Endothelial cell of umbilical vein (primary cell): ENCODE measurements at places on chromosomes 2 and 18.

DNA sequence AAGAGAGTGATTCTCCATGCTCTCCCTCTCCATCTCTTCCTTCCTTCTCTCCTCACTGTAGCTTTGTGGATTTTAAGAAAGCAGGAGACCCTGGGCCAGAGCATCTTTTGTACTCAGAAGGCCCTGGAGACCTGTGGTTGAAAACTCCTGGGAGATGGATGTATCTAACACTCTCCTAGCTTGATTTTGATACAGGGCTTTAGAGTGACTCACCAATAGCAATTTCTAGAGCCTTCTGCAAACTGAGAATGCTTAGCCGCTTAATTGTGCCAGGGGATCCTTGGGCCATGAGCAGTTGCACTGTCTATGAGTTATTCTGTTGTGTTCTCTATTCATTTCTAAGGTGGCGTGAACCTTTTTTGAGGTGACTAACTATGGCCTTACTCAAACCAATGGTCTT, 17.7 kb downstream of the HOXD1 start:
- DNase-seq: no peak

GRCh38 chr18:14905350-14905749, 157.4 kb downstream of the ANKRD30B start:
- no peak for DNase-seq

DNA sequence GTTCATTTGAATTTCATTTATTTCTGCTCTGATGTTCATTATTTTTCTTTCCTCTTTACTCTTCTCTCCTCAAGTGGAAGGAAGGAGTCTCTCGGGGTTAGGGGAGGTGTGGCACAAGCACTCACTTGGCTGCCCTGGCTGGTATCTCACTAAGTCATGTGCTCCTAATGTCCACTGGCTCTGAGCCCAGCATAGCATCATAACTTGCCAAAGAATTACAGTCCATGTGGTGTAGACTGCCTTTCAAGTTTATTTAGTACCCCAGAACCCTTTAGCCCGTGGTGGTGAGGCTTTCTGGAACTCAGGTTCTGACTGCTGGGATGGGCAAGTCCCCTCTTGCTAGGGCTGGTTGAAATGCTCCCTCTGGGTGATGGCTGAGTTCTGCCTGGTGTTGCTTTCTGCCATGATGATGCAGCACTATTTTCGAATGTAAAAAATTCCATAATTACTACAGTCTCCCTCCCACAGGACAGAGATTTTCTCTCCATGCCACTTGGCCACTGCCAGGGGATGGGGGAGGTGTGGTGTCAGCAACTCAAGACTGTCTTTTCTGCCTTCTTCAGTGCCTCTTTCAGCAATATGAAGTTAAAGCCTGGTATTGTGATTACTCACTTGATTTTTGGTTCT, 22.2 kb downstream of the SPAG16 start:
- no peak for DNase-seq

- DNase-seq: no peak
Measured at GRCh38 chr18:32530947-32531651, 60.4 kb upstream of the GAREM1 start.

DNA sequence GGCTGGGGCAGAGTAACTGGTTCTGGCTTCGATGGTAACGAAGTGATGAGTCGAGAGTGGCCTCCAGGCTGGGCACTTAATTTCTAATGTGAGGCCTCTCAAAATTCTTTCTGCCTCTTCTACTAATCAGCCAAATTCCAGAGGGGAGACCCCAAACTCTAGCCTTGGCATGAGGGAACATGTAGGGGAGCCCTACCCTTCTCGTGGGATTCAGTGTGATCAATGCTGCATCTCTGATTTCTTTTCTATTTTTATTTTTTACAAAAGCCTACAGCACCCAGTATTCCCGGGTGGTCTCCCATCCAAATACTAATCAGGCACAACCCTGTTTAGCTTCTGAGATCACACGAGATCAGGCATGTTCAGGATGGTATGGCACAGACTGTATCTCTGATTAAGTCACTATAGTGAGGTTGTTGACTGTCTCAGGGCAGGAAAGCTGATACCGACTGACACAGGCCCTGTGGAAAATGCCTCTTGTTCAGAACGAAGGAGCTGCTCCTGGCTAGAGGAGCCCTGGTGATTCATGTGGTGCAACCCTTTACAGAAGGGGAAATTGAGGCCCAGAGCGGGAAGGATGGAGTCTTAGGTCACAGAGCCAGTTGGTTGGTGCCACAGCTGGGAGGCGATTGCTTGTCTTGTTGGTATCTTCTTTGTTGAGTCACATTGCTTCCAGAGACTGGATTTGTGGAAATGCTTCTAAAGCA, 126.3 kb upstream of the HS6ST1 start:
- DNase-seq: no peak

DNA sequence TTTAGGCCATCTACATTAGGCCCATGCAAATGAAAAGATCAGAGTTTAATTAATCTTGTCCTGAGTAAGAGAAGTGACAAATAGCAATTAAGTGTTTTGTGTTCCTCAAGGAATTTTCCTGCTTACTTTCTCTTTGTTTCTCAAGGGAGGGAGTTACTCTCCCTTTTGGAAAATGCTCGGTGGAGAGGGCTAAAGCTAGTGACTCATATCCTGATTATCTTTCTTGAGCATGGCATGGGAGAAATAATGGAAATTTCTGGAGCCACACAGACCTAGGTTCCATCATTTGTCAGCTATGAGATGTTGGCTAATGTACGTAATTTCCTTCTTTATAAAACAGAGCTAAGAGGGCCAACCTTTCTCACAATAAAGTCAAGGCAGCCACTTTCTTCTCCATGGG, 177.1 kb downstream of the ETAA1 start:
- DNase-seq: peak; percentile 49

GRCh38 chr2:215367662-215368492, 56.0 kb downstream of the ATIC start:
- peak; percentile 44 for DNase-seq

GRCh38 chr2:223576873-223577272, 25.3 kb downstream of the SCG2 start:
- DNase-seq: no peak

- DNase-seq: no peak
Measured at GRCh38 chr2:120357768-120358167, 11.8 kb downstream of the INHBB start.

GRCh38 chr2:240155745-240156390, 15.4 kb upstream of the OTOS start:
- DNase-seq: no peak

- DNase-seq: no peak
Measured at GRCh38 chr2:48233005-48233404, 296.9 kb upstream of the STON1 start.

DNA sequence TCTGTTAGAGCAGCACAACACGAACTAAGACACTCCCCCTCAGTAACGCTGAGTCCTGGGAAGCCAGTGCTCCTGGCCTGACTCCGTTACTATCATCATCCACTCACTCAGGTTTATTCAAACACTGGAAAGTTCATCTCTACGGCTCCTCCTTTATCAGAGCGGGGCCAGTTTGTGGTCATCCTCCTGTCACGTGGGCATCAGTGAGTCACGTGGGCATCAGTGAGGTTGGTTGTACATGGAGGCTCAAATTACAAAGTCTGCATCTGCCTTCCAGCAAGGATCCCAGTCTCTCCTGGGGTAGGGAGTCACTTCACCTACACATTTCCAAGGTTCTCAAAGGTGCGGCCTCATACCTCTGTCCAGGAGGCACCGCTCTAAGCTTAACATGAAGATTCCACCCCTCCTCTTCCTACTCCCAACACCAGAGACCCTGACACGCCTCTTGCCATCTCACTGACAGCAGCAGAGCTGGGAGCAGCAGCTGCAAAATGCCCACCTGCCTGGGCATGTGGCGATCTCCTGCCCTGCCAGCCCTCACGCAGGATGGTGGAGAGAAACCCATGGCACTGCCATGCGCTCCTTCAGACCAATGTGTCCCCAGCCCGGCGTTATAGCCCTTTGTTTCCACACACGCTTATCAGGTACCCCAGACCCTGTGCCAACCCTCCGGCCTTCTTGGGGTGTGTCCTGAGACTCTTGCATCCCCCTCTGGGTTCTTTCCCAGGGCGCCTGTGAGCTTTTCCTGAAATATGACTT, 99.2 kb upstream of the PTPRM start:
- DNase-seq: no peak

- no peak for DNase-seq
Measured at GRCh38 chr18:69890558-69890957, 57.1 kb downstream of the CD226 start.

DNA sequence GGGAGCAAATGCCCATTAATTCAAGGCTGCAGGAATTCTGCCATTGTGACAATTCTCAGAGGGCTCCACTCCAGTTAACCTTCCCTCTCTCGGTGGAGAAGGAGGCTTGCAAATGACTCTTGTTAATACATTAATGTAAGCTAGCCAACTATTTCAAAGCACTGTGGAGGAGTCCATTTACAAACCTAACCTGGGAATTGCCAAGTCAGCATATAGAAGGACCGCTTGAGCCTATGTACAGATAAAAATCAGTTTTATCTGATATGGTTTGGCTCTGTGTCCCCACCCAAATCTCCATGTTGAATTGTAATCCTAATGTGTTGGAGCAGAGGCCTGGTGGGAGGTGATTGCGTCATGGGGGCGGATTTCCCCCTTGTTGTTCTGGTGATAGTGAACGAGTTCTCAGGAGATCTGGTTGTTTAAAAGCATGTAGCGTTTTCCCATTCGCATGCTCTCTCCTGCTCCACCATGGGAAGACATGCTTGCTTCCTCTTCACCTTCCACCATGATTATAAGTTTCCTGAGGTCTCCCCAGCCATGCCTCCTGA, 366.7 kb downstream of the LRATD1 start:
- DNase-seq: no peak
